Pericardium fibroblast (primary cell): ENCODE measurements at places on chromosomes 3 and 15. TPM values are rescaled to one million over a fixed set of nuclear protein-coding genes. Genes with fewer than 3 reads are reported as not detected.

AGTR1 gene
- 4.3 and 15.6 TPM in 2 replicates for total RNA-seq

RBP2 gene
- not detected in 2 replicates for total RNA-seq

PTH1R gene
- 11.8 and 13.4 TPM in 2 replicates for total RNA-seq

HRG gene
- total RNA-seq = not detected in 2 replicates

SMCO1 gene
- total RNA-seq = not detected in 2 replicates

CPN2 gene
- total RNA-seq = not detected in 2 replicates

OSTN gene
- total RNA-seq = 5.2 TPM in 1 of 2 replicates, not detected in the other
